ENCODE measurements at places on chromosomes 3 and 15.

DNA sequence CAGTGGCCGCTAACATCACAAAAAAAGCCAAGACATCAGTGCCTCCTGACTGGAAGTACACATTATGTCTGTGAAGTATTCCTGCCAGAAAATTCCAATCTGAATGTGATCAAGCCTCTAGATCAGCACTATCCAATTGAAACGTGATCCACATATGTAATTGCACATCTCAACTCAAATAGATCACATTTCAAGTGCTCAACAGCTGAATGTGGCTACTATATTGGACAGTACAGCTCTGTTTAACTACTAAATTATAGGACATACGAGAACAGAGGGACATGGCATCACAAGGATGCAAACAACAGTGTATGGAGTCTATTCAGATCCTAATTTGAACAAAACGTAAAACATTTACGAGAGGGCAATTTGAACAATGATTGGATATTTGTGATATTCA, 542 bp upstream of the UBAP1L start:
- DNase-seq: no peak

GRCh38 chr15:80870893-80871292, 91.7 kb downstream of the CEMIP start:
- no peak for DNase-seq

GRCh38 chr15:35547775-35548364, 1.9 kb upstream of the DPH6 start:
- no peak for DNase-seq

GRCh38 chr3:13274551-13275332, 145.4 kb downstream of the NUP210 start:
- no peak for DNase-seq

GRCh38 chr3:153553605-153553945, 391.5 kb downstream of the RAP2B start:
- DNase-seq: no peak

DNA sequence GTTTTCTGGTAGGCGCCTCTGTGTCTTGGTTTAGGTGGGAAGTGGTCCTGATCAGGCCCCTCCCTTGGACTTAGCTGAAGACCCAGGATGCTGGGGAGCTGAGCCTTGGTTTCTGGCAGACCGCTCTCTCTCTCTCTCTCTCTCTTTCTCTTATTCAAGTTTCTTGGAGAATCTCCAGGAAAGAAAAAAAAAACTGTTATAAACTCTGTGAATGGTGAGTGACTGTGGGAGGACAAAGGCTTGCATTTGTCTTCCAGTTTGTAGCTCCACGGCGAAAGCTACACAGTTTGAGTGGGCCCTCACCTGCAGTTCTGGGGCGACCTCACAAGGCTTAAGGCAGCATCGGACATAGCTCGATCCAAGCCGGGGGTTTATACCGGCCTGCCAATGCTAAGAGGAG, 7.5 kb downstream of the DET1 start:
- no peak for DNase-seq

GRCh38 chr3:38015984-38016383, 13.5 kb downstream of the PLCD1 start:
- DNase-seq: no peak

Data from GF-D8 (cell line).